ENCODE measurements at places on chromosomes 3 and 15. TPM values are rescaled to one million over a fixed set of nuclear protein-coding genes. Genes with fewer than 3 reads are reported as not detected.

- no peak for DNase-seq
Measured at GRCh38 chr3:141292356-141293058, 60.9 kb downstream of the PXYLP1 start.

GRCh38 chr3:141305436-141305835 lies 62.9 kb upstream of the ZBTB38 start:
- no peak for DNase-seq

DNA sequence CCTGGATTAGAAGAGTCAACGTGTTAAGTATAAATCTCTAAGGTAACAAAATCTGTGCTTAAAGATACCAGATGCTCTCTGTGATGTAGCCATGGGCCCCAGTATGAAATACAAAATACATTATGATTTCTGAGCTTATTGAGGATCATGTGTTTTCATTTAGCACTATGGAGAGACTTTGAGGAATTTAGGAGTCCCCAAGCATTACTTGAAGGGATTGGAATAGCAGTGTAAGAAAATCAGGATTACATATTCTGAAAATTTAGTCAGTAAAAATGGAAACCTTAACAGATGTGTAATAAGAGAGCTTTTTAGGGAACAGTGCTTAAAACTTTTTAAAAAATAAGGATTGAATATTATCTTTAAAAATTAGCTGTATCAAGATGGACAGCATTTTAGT lies 35.5 kb downstream of the ECT2 start:
- DNase-seq = no peak

- no peak for DNase-seq
Measured at GRCh38 chr3:192817506-192817905, 90.2 kb upstream of the FGF12 start.

- DNase-seq = no peak
Measured at GRCh38 chr3:177449360-177450006, 252.2 kb upstream of the TBL1XR1 start.

CPA3 gene
- not detected for total RNA-seq

PFKFB4 gene
- 11.3 TPM for total RNA-seq

ZNF592 gene
- total RNA-seq = 33.0 TPM

LNP1 gene
- total RNA-seq = 8.7 TPM

WDR72 gene
- total RNA-seq = 2.1 TPM

TRH gene
- not detected for total RNA-seq
